Tibial artery (tissue), 4 donors: ENCODE measurements at places on chromosomes 5 and 9.

GRCh38 chr9:110095161-110095595 lies 112.8 kb downstream of the C9orf152 start:
- DNase-seq: no peak

- no peak for DNase-seq
Observed at GRCh38 chr9:137245450-137246421, 4.6 kb downstream of the TUBB4B start.

DNA sequence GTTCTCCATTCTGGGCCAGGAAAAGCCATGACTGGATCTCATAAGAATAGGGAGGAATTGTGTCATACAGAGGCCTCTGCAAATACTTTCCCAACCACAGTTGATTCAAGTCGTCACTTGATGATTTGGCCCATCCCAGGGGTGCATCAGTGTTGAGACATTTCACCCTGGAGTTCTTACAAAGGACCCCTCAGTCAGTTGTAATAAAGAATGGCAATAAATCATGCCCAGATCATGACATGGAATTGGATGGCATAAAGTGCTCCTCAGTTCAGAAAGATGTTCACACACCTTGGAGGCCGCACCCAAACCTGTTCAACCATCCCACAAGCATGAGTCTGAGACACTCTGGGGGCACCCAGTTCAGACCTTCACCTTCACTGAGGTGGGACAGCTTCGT lies 168.1 kb downstream of the NR3C1 start:
- no peak for DNase-seq

DNA sequence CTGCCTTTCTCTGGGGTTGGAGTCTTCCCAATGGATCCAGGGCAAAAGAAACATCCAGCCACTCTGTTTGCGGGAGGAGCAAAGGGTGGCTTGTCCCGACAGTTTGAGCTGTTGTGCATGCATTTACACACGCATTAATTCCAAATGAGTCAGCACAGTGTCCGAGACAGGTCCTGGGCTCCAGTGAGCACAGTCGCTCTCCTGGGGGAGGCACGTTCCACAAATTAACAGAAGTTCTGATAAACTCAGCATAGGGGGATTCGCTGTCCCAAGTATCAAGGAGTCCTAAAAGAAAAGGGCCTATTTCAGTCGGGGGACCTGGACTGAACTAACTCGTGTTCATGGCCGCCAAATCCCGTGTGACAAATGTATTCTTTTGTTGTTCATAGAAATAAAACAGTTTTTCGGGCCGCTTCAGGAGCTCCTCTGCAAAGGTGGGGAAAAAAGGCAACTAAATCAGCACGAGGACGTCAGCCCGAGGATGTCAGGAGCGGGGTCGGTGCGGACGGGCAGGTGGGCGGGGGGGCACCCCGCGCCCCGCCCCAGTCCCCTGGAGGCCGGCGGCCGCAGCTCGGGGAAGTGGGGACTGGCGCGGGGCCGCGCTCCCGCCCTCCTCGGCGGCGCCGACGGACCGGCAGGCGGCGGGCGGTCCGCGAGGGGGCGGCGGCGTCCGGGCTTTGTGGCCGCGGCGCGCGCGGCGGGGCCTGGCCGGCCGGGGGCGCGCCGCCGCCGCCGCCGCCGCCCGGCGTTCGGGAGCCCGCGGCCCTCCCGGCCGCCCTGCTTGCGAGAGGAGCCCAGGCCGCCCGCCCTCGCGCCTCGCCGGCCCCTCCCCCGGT lies at the start of gene MSANTD3:
Gene MSANTD3, plus strand, starts transcription at position 614 of the 836 bp plus-strand sequence. CDS start 14,796 bp downstream, outside the sequence.
- peak; percentile 35 for DNase-seq

DNA sequence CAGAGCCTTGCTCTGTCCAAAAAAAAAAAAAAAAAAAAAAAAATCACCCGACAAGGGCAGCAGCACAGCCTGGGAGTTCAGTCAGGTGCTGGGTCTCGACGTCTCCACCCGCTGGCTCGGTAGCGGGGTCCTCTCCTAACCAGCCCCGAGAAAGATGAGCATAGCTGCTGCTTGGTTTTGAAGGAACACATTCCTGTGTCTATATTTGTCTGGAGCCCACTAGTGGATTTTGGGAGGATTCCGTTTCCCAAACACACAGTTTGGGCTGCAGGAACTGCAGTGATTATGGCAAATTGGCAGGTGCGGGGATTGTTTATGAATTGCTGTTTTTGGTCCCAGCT lies 1.2 kb downstream of the OTULINL start:
- DNase-seq: no peak
